ENCODE measurements at places on chromosomes 11 and 22.

DNA sequence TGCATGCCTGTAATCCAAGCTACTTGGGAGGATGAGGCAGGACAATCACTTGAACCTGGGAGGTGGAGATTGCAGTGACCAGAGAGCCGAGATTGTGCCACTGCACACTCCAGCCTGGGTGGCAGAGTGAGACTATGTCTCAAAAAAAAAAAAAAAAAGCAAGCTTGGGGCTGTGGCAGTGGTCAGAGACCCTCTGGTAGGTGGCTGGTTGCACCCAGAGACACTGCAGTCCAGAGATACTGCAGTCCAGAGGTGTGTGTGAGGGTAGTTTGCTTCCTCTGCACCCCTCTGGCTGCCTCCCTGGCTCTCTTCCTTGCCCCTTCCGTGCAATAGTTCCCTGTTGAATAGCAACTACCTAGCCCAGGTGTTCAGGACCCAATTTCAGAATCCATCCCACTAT lies 1.7 kb upstream of the CCDC134 start:
- no peak for DNase-seq

DNA sequence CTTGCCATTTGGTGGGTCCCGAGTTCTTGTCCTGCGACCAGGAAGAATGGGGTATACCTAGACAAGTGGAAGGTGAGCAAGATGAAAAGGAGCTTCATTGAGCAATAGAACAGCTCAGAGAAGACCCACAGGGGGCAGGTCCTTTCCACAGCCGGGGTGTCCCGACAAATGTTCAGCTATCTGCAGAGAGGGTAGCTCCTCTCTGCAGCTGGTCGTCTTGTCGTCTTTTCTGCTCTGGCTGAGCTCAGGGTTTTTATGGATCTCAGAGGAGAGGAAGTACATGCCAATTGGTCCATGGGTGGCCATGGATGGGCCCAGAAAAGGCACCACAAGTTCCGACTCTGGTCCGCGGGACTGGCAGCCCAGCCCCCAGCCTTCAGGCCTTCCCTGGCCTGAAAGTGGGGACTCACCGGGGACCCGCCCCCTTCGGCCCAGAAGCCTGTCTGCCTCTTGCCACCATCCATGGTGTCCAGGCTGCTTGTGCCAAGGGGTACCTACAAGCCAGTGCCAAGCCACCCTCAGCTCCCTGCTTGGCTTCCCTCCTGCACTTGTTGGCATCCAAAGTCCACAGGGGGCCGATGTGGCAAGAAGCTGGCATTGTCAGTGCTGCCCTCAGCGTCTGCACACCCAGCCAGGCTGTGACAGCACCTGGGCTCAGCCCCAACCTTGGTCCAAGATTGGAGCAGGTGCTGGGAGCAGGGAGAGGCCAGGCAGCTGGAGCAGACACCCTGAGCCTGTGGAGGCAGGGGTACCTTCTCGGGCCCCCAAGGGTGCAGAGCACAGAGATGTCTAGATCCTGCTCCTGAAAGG lies 438.9 kb downstream of the TBC1D22A start:
- DNase-seq = no peak

- DNase-seq = no peak
Measured at GRCh38 chr11:122100756-122101080, 15.3 kb downstream of the BLID start.

DNA sequence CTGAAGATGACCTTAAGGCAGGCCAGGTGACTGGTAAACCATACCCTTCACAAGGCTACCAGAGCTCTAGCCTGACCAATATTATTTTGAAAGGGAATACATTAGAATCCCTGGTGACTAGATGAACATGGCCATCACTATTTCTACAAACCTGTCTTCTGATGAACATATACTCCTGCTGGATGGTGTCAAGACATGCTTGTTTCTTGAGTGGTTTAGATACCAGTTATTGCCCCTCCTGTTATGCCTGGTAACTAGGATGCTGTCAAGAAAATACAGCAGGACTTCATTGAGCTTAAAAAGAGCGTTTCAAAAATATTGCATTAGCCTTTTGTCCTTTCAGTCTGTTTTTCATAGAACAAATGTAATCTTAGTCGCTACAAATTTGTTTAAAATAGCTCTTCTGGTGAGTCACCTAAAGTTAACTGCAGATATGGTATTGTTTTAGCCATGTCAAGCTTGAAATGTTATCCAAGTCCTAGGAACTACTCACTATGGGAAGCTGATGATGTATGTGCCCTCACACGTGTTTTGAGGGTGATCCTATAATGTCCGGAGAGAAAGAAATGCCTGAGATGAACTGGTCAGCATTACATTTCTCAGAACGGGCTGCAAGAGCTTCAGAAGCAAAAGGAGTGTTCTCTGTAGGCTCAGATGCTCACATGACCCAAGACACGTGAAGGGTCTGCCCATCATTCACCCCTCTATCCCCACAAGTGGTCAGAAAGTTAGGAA lies 20.6 kb downstream of the ADM start:
- DNase-seq = no peak

DNA sequence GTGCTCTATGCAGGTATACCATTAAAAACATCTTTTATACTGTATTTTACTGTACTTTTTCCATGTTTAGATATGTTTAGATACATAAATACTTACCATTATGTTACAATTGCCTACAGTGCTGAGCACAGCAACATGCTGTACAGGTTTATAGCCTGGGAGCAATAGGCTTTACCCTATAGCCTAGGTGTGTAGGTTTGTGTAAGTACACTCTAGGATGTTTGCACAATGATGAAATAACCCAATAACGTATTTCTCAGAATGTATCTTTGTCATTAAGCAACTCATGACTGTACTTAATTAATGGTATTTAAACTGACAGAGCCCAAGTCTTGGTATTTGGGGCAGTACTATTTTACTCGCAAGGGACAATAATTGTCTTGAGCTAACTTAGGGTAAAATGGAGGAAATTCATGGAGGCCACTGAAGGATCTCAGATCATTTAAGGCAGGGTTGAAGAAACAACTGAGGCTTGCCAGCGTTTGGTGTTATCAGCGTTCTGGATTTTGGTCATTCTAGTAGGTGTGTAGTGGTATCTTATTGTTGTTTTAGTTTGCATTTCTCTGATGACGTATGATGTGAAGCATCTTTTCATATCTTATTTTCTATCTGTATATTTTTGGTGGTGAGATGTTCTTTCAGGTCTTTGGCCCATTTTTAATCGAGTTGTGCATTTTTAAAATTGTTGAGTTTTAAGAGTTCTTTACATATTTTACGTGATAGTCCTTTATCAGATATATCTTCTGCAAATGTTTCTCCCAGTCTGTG lies 42.4 kb downstream of the ADAMTS15 start:
- no peak for DNase-seq

GRCh38 chr11:116800610-116801009 lies 8.9 kb upstream of the APOA5 start:
- DNase-seq = no peak

DNA sequence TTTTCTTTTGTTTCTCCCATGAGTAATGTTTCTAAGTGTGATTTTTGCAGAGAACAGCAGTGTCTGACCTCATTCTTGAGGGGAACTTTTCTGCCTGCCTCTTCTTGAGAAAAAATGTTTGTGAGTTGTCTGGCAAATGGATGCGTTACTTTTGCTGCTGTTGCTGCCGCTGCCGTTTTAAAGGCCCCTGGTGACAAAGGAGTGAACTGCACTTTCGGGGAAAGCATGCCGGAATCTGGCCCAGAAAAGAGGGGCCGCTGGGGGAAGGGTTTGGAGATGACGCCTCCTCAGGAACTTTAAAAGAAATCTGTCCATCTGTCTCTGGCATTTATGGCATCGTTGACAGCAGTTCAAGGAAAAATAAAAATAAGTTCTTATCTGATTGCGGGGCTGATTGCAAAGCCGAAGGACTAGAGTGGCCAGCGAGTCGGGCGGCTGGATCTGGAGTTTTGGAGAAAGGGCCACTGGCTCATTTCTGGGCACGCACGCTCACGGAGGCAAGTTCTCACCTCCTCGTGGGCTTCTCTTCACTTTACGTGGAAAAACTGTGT lies 16.5 kb downstream of the ZBTB16 start:
- DNase-seq = no peak

All from activated gamma-delta T cell (primary cell).